Hematopoietic multipotent progenitor cell (in vitro differentiated cells): ENCODE measurements at places on chromosomes 11 and 22.

GRCh38 chr11:71463331-71464211 is 10.6 kb downstream of the NADSYN1 start:
- no peak for DNase-seq

- no peak for DNase-seq
Measured at GRCh38 chr22:39738746-39739145, 154.8 kb downstream of the ENTHD1 start.

DNA sequence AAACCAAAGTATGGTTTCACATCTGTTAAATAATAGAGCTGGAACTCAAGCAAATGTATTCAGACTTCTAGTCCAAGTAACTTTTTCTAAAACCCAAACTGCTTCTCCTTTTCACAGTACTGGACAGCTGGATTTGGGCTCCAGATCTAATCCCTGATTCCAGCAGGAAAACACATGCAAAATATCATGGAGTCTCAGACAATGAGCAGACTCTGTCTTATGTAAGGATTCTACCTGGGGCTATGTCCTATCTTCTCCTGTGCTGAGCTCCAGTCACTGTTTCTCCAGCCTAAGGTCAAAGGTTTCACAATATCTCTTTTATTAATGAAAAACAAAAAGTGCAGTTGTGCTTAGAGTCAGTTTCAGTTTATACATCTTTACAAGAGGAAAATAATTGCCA is 83.2 kb upstream of the EED start:
- no peak for DNase-seq

GRCh38 chr11:14378171-14378570 is 19.2 kb upstream of the RRAS2 start:
- DNase-seq = no peak

DNA sequence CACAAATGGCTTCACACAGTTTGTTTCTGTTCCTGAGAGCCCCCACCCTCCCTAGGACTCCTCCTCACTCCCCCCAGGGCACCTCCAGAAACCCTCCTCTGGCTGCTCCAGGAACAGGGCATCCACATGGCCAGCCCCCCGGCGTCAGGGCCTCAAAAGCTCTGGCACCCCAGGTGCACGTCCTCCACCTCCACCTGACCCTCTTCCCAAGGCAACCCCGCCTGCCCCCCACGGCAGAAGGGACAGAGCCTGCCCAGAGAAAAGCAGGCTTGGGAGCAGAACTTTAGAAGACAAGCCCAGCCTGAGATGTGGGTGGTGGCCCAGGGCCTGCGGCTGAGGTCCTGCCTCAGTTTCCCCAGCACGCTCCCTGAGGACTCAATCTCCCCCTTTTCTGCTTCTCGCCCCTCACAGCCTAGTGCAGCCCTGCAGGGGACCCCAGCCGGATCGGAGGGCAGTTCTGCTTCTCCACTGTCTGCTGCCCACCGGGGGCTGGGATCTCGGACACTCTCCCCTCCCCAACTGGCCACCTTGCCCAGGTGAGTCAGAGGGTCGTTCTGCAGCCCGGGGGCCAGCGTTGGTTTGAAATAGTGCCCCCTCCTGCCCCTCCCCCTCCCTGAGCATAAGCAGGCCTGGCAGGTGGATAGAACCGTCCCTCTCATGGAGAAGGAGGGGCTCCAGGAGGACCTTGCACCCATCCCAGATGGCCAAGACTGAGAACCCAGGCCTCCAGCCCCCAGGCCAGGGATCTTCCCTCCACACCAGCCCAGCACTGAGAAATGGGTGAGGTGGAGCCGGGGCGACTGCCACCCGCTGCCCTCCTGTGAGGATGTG is 2.4 kb upstream of the TRABD start:
- no peak for DNase-seq

GRCh38 chr11:82046778-82047177 is 686.9 kb downstream of the FAM181B start:
- no peak for DNase-seq

DNA sequence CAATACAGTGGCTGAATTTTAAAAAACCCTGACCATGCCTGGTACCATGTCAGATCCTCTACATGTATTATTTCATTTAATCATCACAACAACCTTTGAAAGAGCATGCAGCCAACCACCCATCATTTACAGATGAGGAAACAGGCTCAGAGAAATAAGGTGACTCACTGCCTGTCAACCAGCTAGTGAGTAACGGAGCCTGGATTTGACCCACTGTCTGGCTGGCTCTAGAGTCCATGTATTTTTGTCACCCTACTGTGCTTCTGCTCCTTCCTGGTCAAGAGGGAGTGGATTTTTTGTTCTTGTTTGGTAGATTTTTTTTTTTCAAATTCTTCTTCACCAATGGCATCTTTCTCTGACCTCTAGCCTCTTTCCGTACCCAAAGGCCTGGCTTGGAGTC is 77.4 kb downstream of the CWC15 start:
- DNase-seq = no peak

GRCh38 chr22:42565956-42566355 is 12.2 kb downstream of the SERHL2 start:
- DNase-seq = no peak

GRCh38 chr11:34757026-34757451 is 136.1 kb downstream of the EHF start:
- DNase-seq = no peak

- no peak for DNase-seq
Measured at GRCh38 chr11:119147604-119148333, 1.1 kb upstream of the ABCG4 start.

GRCh38 chr11:27497284-27497866 is 9.2 kb downstream of the LIN7C start:
- no peak for DNase-seq

DNA sequence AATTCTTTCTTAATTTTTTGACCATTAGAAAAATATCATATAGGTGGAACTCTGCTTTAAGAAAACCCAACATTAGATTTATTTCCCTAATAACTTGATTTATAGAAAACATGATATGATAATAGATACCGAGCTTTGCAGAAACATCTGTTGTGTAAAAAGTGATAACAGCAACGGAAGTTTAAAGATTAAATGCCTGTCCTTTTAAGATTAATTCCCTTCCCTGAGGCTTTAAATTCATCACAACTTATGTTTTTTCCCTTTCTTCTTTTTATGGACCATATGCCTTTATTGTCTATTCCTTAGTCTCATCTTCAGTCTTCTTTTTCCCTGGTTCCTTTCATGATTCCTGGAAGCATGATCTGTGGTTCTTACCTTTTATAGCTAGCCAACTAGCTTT is 1.9 kb downstream of the USP47 start:
- DNase-seq = no peak

DNA sequence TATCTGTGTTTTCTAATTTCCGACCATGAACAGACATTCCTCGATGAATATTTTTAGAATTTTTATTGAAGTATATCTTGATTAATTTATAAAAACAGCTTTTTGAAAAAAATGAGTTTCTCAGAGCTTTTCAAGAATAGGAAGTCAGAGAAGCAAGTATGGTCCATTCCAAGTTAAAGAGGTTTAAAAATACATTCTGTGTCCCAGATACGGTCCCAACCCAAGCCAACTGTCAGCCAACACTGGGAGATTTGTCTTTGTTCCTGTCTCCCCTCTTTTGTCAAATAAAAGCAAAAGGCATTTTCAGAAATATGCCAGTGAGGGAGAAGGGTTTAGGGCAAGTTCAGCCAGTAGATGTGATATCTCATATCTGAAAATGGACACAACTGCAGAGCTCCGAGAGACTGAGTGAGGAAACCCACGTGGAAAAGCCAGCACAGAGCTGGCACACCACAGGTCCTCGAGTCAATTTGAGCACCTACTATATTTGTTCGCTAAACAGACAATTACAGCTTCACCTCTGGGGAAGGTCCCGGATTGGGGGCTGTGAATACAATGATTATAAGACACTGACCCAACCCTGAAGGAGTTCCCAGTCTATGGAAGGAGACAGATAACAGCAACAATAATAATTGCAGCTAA is 59.8 kb downstream of the C11orf91 start:
- DNase-seq = no peak

DNA sequence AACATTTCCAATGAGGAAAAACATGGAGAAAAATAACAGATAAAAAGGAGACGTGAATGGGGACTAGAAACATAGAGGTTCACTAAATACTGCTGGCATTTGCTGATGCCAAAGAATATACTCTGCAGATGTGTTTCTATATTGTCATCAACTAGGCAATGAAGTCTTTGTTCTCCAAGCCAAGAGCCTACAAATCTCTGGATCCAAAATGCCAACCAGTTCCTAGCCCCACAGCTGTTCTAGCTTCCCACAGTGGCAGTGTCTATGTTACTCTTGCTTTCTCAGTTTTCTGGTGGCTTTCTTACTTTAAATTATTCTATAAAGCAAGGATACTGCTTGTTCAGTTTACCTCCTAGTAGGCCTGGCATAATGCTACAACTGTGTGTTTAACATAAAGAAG is 977.9 kb upstream of the CCDC90B start:
- DNase-seq = no peak

GRCh38 chr22:42919199-42919598 is 62.1 kb upstream of the ARFGAP3 start:
- DNase-seq = no peak

GRCh38 chr22:28187612-28188011 is 268.6 kb upstream of the PITPNB start:
- DNase-seq = no peak

DNA sequence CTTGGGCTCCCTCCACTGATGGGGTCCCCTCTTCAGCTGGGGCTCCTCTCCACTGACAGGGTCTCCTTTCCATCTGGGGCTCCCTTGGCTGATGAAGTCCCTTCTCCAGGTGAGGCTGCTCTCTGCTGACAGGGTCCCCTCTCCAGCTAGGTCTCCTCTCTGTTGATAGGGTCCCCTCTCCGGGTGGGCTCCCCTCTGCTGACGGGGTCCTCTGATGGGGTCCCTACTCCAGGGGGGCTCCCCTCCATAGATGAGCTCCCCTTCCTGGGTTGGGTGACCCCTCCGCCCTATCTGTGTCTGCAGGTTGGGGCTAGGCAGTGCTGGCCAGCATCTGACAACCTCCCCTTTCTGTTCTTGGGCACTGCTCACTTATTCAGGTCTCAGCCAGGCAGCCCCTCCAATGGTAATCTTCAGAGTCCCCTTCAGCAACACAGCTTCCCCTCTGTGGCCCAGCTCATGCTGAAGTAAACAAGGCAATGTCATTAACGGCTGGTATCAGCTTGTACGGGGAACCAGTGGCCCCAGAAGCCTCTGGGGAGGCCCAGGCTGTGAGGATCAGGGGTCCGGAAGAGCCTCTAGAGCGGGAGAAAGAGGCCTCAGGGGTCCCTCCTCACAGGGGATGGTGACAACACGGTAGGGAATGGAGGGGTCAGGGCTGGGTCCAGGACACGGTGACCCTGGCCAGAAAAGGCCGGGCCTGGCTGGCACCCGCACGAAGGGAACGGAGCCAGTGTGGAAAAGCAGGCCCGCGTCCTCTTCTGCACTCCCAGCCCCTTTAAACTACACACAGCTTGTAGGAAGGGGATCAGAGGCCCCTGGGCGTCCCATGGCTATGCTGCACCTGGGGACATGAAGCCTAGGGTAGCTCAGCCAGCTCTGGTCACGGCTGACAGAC is 9.6 kb upstream of the CD81 start:
- no peak for DNase-seq

- peak; percentile 34 for DNase-seq
Measured at GRCh38 chr11:117096201-117096991, 1.8 kb downstream of the SIK3 start.

DNA sequence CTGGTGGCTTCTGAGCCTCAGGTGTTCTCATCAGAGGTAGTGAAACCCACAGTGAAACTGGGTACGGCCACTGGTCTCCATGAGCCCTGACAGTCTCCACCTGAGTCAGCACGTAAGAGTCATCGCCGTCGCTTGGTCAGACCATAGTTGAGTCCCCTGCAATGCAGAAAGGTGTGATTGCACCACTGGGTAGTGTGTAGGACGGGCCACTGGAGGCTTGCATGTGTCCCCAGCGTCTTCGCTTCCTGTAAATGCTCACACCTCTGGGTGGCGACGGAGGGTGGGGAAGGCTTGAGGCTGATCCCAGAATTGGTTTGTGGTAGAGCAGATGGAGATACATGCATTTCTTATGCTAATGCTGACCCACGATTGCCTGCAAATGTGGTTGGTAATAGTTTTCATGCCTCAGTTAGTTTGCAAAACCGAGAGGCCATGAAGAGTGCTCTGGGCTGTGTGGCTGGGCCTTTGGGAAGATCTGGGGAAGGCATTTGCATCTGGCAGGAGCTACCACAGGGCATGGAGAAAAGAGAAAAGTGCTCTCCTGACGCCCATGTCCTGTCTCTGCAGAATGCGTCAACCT is 26.5 kb downstream of the CTTN start:
- no peak for DNase-seq

DNA sequence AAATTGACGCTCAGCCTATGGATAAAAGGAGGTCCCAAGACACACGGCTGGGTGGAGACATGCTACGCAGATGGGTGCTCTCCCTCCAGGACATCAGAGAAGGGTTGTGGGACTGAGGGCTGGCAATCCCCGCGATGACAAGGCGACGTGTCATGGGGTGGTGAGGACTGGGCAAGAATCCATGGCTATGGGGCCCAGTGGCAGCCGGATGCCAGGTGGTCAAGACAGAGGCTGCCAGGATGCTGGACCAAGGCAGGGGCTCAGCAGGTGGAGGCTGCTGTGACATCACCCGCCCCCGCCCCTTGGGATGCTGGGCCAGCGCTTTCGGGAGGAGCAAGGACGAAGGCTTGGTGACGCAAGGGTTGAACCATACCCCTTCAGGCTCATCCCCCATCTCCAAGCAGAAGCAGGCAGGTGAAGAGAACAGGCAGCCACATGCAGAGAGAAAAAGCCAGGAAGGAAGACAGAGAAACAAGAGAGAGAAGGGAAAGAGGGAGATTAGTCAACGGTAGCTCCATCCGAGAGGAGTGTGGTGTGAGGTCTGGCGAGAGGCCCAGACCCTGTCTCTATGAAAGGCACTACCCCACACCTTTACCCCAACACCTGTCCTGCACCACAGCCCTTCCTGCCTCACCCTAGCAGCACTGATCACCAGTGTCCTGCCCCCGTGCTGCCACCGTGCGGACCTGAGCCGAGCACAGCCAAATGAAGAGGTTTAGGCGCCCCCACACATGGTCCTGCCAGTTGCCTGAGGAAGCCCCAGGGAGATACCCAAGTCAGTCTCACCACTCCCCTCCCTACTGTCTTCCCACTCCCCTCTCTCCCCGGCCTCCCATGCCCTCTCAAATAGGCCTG is 24.1 kb upstream of the RASL10A start:
- DNase-seq = no peak

- DNase-seq = no peak
Measured at GRCh38 chr22:27614006-27614649, 187.4 kb downstream of the MN1 start.

DNA sequence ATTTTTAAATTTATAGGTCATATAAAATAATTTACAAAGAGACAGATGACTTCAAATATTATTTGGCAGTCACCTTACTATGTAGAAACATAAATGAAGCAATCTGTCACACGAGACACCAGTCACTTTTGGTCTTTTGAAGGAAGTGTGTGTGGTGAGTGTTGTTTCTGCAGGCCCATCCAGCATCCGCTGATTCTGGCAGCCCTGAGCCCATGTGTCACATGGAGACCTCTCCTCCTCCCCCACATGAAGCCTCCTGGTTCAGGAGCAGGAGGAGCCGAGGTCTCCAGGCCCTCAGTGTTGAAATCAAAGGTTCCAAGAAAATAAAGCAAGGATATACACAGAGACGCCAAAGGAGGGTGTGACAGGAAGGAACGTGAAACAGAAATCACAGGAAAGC is 60.1 kb downstream of the ARFGAP3 start:
- peak; percentile 34 for DNase-seq
